ENCODE measurements at places on chromosomes 1 and 21. TPM values are rescaled to one million over a fixed set of nuclear protein-coding genes. Genes with fewer than 3 reads are reported as not detected.

Gene PYCR2
- total RNA-seq = 32.8 TPM

Gene NR5A2
- total RNA-seq = not detected

Gene ALX3
- total RNA-seq = not detected

Gene TSPEAR
- total RNA-seq = not detected

Gene MR1
- total RNA-seq = 15.8 TPM

Gene ADGRL2
- total RNA-seq = 71.3 TPM

Gene AMPD1
- not detected for total RNA-seq

Gene SERPINC1
- not detected for total RNA-seq

Gene FAM43B
- total RNA-seq = under 0.01 TPM

Gene KIF2C
- total RNA-seq = 28.3 TPM

Gene CRYBG2
- not detected for total RNA-seq

Gene NHLH1
- 0.20 TPM for total RNA-seq

Gene NR1I3
- not detected for total RNA-seq

Gene SPRR2B
- not detected for total RNA-seq

Gene OR2M3
- not detected for total RNA-seq

Gene COL24A1
- under 0.01 TPM for total RNA-seq

Gene LIPI
- not detected for total RNA-seq

Gene OR2T35
- total RNA-seq = not detected

Gene POU3F1
- under 0.01 TPM for total RNA-seq

Gene OR14K1
- total RNA-seq = not detected

Gene UROD
- 112 TPM for total RNA-seq

Gene SH2D1B
- under 0.01 TPM for total RNA-seq

Gene SLAMF8
- total RNA-seq = not detected

Gene CSMD2
- total RNA-seq = 0.37 TPM

Gene SLAMF7
- total RNA-seq = not detected

Gene PCNX2
- 42.6 TPM for total RNA-seq

Gene HOOK1
- not detected for total RNA-seq

Gene PLPP3
- total RNA-seq = 251 TPM

Gene MSH4
- 0.20 TPM for total RNA-seq

Gene UQCRHL
- total RNA-seq = 2.2 TPM

Gene GBP6
- not detected for total RNA-seq

Gene LCE3D
- not detected for total RNA-seq

Gene IL23R
- total RNA-seq = not detected

Gene CDC20
- total RNA-seq = 121 TPM

Gene SYNC
- total RNA-seq = 23.9 TPM

Gene GJA9
- not detected for total RNA-seq

Gene NBPF14
- total RNA-seq = 54.2 TPM

Gene PTGFR
- total RNA-seq = 66.5 TPM

Gene TRNP1
- 23.9 TPM for total RNA-seq

Gene ATP6V1G3
- total RNA-seq = not detected
